K562 (cell line): ENCODE measurements at places on chromosomes 12 and 14. TPM values are rescaled to one million over a fixed set of nuclear protein-coding genes. Genes with fewer than 3 reads are reported as not detected.

DNA sequence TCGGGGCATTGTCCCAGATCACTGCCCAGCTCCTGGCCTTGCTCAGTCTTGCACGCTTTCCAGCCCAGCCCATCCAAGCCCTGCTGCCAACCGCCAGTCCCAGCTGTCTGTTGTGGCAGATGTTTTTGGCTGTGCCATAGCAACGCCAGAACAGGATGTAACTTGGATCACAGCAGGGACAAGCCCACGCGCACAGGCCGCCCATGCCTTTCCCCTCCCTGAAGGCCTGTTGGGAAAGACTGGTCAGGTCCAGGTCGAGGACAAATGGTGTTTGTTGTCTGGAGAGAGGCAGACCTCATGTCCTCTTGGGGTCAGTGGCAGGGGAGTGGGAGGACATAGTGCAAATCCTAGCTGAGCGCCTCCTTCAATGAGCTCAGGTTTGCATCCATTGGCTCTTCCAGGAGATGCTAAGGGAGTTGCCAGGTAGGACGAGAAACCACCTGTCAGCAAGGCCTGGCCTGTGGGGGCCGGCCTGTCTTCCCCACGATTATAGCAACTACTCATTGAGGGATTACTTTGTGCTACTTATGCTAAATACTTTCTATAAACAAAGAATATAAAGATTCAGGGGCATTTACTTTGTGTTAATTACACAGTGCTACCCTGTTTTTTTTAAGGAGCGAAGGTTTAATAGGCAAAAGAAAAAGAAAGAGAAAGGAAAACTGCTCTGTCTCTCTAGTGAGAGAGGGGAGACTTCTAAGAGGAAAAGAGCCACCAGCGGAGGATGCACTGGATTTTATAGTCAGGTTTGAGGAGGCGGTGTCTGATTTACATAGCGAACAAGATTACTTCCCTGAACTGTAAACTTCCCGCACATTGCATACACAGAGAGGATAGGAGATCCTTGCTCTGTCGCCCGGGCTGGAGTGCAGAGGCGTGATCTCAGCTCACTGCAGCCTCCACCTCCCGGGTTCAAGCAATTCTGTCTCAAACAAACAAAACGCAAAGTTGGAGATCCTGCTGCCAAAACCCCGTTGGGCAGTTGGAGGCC, 42.8 kb upstream of the CORO1C start:
- no peak for DNase-seq
- H3K36me3 ChIP-seq = no peaks in the 10 kb centered on the region
- no peak overlapping the region for H3K27ac ChIP-seq
- no peak overlapping the region for H3K4me3 ChIP-seq
- no peaks in the 10 kb centered on the region; the same call in none of the 3 replicates for H3K27me3 ChIP-seq
- no peaks in the 10 kb centered on the region; the same call in 2 of the 3 replicates for H3K4me1 ChIP-seq

DNA sequence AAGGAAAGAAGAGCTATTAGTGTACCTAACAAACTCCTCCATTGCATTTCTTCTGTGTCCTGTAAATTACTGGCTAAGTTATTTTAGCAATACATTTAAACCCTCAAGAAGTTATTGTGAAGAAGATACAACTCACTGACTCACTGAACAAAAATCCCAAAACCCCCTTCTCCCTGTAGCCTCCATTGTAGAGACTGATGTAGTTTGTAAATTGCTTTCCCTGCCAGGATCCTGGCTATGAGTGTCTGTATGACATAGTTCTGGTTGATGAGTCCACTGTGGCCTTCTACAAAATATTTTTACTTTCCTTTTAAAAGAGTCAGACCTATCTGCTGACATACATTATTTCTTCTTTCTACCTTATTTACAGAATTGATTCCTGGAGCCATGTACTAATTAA, 155.6 kb downstream of the SLC6A15 start:
- no peaks in the 10 kb centered on the region for H3K4me1 ChIP-seq
- H3K36me3 ChIP-seq = no peaks in the 10 kb centered on the region

The FAM90A1 gene
- 0.32 TPM in 1 of 2 replicates, not detected in the other for polyA plus RNA-seq

DNA sequence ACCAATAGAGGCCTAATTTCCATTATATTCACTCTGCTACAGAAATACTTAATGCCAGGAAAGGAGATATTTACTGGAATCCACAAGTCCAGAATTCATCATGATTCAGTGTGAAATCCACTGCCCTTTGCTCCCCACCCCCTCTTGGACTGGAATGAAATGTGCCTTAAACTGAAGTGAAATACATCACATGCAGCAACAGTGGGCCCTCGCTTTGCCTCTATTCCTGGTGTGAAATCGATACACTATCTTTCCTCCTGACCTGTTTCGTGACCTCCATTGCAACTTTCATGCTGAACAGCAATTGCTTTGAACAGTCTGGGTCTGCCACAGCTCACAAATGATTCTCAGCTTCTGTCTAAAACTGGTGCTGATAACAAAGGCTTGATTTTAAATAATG, 100.6 kb downstream of the NPAS3 start:
- H3K27me3 ChIP-seq = no peaks in the 10 kb centered on the region
- no peak overlapping the region for H3K4me3 ChIP-seq
- no peak for DNase-seq
- H3K36me3 ChIP-seq = no peaks in the 10 kb centered on the region
- no peak overlapping the region for H3K27ac ChIP-seq

DNA sequence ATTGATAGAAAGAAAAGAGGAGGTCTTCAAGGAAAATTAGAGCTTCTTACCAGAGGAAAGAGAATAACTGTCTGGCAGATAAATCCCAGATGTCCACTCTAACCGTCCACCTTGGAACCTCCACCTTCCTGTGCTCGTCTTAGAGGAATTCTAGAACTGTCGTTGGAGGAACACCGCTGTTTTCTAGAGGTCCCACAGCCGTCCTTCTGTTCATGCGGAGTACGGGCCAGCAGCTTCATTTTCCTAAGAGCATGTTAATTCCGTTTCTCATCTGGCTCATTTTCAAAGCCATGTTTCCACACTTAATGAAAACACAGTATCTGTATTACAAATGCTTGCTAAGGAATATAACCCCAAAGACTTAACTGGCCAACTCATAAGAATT, 107.9 kb upstream of the ESRRB start:
- DNase-seq = no peak
- H3K27ac ChIP-seq = no peak overlapping the region
- no peaks in the 10 kb centered on the region for H3K27me3 ChIP-seq
- H3K4me3 ChIP-seq = no peak overlapping the region
- H3K36me3 ChIP-seq = peaks cover 32% of the 10 kb centered on the region

DNA sequence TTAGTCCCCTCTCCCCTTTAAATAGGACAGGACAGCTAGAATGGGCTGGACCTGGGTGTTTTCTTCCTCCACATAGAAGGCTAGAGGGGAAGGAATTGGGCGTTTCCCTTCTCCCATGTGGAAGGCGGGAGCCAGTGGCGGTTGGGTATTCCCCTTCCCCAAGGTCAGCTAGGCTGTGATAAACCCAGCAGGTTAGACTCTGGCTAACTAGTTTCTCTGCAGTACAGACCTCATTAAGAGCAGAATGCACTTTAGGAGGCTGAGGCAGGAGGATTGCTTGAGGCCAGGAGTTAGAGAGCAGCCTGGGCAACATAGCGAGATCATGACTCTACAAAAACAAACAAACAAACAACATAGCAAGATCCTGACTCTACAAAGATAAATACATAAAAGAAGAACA, 92.6 kb downstream of the BEGAIN start:
- no peaks in the 10 kb centered on the region for H3K36me3 ChIP-seq
- no peaks in the 10 kb centered on the region for H3K4me1 ChIP-seq
- no peak overlapping the region for H3K4me3 ChIP-seq
- DNase-seq = no peak

DNA sequence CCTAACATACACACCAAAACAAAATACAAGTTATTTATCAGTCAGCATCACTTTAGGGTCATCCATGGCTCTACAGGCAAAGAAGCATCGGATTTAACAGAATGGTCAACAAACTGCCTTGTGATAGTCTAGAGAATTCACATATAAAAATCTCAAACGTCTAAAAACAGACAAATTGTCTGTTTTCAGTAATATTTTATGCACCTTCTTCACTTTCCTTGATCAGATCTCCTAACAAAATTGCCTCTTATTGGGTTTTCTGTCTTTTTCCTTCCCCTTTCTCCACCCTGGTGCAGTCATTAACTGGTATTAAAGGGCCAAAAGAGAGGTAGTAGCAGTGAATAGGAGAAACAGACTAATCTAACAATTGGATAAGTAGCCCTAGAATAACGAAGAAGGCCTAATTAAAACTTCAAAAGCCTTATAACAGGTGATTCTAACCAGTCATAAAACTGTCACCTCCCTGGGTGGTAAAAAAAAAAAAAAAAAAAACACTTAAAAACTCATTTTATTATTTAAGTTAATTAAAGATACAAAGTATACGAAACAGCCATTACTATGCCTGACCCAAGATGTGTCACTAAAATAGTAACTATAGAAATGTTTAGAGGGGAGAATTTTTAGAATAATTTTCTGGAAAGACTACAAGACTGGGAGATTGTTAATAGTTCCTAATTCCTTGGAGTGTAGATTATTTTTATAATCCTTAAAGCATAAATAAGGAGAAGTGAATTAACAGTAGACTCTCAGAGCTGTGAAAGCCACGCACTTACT, 1.5 kb downstream of the KIF21A start:
- DNase-seq = no peak
- peak overlapping the region; percentile 86 for H3K4me3 ChIP-seq
- H3K36me3 ChIP-seq = no peaks in the 10 kb centered on the region
- peaks cover 26% of the 10 kb centered on the region; the same call in 2 of the 3 replicates for H3K4me1 ChIP-seq
- no peaks in the 10 kb centered on the region for H3K27me3 ChIP-seq
- H3K27ac ChIP-seq = peak overlapping the region; percentile 90

The IGFBP6 gene
- polyA plus RNA-seq = 0.54 and 2.4 TPM in 2 replicates

GRCh38 chr12:31518680-31519227, 72.2 kb downstream of the DENND5B start:
- DNase-seq = no peak
- 0 out of 3 replicates have a peak, but pooled peaks cover 5% of the 10 kb centered on the region for H3K27me3 ChIP-seq
- no peaks in the 10 kb centered on the region for H3K36me3 ChIP-seq
- H3K4me1 ChIP-seq = no peaks in the 10 kb centered on the region

The HSP90B1 gene
- 528 and 557 TPM in 2 replicates for polyA plus RNA-seq
